ENCODE measurements at places on chromosomes 3 and 15.

GRCh38 chr15:96351761-96352603 is 21.5 kb downstream of the NR2F2 start:
- DNase-seq: no peak

GRCh38 chr3:4794331-4794730 is 184.9 kb upstream of the BHLHE40 start:
- DNase-seq: no peak

DNA sequence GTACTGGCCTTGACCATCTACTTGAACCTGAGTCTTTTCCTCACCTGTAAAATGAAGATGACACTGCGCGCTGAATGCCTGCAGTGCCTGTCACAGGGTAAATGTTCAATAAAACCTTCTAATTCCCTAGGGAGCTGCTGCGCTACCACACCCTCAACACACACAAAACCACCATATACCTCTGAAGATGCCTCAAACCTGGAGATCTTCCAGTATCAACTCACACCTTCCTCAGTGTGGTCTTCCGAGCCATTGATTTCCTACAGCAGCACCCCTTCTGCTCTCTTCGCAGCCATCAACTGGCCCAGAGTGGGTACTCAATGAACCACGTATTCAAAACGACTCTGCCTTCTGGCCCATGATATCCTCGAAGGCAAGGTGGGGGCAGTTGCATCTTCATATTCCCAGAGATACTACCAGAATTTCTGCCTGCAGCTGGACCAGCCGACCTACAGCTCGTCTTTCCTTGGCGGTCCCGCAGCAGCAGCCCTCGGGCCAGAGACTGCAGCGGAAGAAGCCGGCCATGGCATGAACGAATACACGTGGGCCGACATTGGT is 695 bp downstream of the RPL32 start:
- DNase-seq: no peak

GRCh38 chr3:78235841-78236240 is 1195.9 kb downstream of the ROBO2 start:
- DNase-seq: no peak

GRCh38 chr3:191330530-191331048 is 263 bp upstream of the UTS2B start:
- DNase-seq: no peak

- DNase-seq: no peak
These were observed 48.2 kb upstream of the SKOR1 start for GRCh38 chr15:67777071-67777470.

DNA sequence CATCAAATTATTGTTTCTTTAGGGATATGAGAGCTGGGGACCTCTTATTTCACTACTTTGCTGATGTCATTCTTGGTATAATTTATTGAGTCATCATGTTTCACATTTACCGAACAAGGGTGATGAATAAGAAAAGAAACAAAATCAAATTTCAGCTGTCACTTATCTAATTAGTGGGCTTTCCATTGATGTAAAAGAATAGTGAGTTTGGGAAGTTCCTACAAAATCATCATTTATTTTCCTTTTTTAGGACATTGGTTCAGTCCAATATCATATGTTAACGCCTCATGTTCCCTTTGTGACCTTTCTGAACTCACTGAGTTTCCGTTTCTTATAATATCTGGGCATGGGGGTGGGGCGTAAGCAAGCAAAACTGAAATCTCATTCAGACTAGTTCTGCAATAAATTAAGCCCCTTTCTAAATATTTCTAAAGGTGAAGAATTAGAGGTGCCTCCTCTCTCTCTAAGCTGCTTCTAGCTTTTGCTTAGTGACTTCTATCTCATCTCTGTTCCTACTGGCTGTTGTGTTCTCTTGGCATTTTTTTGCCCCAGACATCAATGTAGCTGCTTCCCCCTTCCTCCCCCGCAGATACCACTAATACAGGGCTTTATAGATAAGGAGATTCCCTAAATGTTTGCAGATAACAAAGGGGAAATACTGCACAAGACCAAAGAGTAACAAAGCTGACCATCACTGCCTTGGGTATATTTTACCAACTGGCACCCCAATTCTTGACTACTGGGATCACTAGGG is 238.0 kb upstream of the CTNNB1 start:
- DNase-seq: no peak

- DNase-seq: no peak
These were observed 972.5 kb downstream of the GBE1 start for GRCh38 chr3:80788914-80789313.

DNA sequence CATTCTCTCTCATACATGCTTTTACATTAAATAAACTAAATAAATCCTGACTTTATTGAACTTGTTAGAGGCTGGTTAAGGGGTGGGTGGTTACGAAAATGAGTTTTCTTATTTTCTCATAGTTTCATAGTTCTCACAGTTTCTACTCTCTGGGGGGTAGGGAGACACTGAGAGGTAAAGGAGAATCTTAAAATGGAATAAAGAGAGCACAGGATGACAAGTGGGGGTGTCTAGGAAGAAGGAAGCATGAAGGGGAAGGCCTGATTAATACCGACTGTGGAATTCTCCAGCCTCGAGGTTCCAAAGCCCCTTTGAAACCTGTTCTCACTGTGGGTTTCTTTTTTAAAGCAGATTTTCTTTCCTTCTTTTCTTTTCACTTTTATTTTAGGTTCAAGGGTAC is 66.4 kb upstream of the TRA2B start:
- no peak for DNase-seq

DNA sequence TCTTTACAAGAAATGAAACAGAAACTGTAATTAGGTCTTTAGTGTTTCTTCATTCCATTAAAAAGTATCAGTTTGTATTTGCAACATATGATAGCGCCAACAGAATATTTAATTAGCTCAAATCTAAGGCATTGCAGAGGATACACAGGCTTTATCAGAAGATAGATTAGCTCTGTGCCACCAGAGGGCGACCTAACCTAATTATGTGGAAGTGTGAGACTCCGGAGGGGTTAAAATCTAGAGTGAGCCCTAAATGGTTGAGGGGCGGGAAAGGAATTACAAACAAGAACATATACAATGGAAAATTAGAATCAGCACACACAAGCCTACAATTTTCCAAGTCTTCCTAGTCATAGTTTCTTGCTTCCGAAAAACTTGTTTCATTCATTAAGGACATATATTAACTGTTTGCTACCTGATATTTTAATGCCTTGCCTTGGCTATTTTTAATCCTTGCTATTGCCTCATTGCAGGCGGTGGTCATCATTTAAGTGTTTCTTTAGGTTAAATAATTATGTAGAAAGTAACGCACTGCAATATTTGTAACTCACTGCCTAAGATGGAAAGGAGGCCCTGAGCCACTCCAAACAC is 18.0 kb upstream of the RYR3 start:
- DNase-seq: peak; percentile 11

DNA sequence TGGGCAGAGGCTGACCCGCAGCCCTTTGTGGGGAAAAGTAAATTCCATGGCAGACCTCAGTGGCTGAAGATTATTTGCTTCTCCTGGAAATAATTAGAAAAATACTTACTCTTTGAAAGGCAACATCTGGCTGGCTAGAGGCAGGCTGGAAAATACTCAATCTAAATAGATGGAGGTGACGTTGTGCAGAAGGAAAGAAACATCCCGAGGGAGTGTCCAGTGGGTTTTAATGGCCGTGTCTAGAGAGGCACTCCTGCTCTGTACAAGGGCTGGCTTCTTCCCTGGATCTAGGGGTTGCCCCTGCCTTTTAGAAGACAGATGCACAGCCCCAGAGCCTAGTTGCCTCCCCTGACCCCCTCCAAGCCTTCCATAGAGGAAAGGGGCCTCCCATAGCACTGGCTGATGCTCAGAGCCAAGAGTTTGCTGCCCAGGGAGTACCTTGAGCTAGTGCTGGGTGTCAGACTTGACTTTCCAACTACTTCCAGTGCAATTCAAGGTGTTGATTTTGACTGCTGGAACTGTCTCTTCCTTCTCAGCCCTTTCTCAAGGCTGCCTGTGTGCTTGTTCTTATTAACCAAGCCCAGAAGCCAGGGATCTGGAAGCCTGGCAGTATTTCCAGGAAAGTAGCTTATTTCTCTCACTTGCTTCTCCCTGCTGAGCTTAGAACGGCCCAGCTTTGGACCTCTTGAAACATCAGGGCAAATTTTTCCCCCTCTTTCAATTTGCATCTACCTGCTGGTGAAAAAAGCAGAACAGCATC is 27.4 kb downstream of the CGNL1 start:
- no peak for DNase-seq

DNA sequence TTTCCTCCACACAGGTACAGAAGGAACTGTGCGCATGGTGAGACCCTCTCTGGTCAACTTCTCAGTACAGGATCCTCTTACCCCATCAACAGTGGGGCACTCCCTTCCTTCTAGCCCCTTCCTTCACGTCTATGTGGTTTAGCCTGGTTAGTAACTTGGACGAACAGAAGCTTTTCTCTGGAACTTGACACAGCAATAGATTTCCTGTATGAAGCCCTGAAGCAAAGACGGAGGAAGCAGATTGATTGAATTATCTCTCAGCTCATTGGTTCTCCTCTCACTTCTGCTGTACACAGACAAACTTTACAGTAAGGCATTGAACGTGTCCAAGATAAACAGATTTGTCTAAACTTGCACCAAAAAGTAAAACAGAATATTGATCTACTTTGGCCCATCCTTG is at the start of gene CD200R1:
Gene CD200R1 (minus strand): TSS at position 210 of the 400 bp plus-strand sequence. CDS start 246 bp downstream, outside the sequence.
- DNase-seq: no peak

DNA sequence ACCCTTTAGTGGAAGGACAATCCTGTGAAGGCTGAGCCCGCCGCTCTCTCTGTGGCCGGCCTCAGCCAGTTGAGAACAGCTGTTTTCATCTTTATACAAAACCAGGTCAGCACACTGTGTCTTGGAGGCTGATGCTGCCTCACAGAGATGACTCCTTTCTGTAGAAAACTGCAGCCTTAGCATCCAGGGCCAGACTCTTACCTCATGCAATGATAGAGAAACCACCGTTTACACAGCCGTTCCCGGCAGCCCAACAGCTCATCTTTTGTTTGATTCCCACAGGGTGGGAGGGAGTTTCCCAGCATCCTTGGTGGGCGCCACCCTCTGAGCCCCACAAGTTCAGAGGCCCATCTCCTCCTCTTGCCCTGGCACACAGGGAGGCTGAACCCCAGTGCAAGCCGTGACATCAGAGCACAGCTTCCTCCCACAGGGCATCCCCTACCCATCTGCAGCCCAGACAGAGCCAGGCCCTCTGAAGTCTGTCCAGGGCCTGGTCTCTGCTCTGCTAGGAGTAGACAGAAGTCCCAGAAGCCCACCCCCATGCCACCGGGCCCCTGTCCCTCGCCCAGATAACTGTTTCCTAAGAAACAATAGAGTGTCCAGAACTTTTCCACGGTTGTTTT is 105.0 kb downstream of the LRRK1 start:
- DNase-seq: no peak

DNA sequence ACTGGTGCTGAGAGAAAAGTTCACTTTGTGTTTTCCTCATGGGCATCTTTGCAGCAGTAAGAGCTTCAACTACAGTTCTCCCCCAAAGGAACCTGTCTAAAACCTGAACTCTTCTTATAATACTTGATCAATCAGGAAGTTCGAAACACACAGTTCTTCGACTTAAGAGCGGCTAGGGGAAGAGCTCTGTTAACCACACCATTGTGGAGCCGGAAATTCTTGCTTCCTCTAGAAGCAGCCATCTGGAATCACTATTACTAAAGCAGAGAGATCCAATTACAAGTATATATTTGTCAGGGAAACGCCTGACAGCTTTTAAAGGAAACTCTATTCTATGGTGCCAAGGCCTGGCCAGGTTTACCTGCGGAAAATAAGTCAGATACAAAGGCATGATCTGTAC is 337.3 kb upstream of the CBLB start:
- peak; percentile 75 for DNase-seq

DNA sequence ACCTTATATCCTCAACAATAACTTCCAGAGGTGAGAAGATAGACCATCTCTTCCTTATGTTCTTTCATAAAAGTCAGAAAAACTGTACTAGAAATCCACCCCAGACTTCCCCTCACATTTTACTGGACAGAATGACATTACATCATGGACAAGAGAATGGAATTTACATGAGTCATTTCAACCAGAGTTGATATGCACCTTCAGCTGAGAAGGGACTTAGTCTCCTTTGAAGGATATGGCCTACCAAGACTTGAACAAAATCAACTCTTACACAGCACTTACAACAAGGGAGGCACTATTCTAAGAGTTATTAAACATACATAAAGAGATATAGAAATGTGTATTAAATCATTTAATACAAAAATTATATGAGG is 380.0 kb upstream of the DPH6 start:
- DNase-seq: no peak

GRCh38 chr3:126850370-126851085 is 132.4 kb upstream of the PLXNA1 start:
- DNase-seq: no peak

GRCh38 chr3:20832963-20833362 is 647.0 kb upstream of the SGO1 start:
- no peak for DNase-seq

GRCh38 chr3:27971600-27971999 is 249.5 kb upstream of the EOMES start:
- DNase-seq: no peak

GRCh38 chr3:124676236-124676635 is 54.0 kb upstream of the UMPS start:
- no peak for DNase-seq

- no peak for DNase-seq
These were observed 1.3 kb upstream of the LRRC58 start for GRCh38 chr3:120350401-120350941.

- no peak for DNase-seq
These were observed 74.8 kb downstream of the NR1I2 start for GRCh38 chr3:119856695-119857094.

DNA sequence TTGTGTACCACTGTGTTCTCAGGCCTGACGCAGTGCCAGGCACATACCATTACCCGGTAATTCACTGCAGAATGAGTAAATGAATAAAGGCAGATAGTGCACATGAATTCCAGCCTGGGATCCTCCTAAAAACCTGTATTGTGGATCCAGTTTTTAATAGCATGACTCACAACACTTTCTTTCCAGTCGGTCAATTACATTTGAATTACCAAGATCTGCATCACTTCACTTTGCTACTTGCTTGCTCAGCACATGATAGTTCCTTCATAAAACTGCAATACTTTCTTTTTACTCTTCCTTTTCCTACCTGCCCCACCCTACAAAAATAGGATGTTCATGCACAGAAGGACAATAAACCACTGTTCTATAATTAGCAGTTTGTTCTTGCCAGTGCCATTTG is 553.8 kb downstream of the MAGI1 start:
- no peak for DNase-seq

DNA sequence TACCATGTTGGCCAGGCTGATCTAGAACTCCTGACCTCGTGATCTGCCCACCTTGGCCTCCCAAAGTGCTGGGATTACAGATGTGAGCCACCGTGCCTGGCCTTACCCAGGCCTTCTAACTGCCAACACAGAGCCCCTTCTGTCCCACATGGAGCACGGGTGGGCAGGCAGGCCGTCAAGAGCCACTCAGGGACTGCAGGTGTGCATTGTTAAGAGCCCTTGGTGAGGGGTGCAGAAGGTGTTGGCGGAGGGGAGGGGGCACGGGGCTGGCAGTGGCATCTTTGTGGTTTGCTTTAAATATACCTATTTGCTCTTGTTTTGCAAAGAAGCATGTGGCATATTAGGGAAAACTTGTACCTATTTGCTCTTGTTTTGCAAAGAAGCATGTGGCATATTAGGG is 37.3 kb downstream of the SMAD6 start:
- DNase-seq: no peak

Data from NCI-H2029 treated with DMSO at 0.1 percent for 48 hours (cell line).